ENCODE measurements at places on chromosomes 1 and 21.

DNA sequence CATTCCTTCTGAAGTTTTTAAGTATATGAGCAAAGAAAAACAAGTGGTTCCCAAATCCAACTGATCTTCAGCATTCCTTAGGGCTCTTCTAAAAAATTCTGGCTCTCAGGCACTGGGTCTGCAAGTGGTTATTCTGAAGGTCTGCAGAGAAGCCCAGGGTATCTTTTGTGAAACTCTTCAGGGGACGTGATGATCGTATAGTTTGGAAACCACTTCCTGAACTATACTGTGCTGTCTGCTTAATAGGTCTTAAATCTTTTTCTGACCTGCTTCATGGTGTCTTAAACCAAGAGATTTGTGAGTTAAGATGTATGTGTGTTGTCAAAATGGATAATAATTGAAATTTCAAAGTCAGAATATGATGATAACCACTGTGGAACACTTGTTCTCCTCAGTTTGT lies 115.5 kb downstream of the LHX9 start:
- no peak for DNase-seq

GRCh38 chr1:40532844-40533424 lies 1.5 kb downstream of the ZNF684 start:
- DNase-seq, result peak; percentile 16

DNA sequence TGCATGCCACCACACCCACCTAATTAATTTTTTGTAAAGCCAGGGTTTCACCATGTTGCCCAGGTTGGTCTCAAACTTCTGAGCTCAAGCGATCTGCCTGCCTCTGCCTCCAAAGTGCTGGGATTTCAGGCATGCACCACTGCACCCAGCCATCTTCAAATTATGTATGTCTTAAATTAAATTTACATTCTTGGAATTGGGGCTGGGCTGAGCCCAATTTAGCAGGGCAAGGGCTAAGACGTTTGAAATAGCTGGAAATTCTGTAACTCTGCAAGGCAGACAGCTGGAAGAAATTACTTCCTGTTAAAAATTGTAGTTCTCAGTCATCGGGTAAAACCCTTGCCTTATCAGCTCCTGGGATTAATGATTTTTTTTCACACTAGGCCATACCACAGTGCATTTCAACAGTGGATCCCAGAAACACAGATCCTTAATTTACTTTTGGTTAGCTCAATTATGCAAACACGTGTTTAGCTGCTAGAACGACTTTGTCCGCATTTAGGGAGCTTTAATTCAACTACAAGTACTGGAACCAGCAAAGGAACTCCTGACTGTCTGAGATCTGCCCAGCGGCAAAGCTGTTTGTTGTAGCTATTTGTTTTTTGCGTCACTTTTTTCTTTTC lies 83.3 kb downstream of the OLFML3 start:
- DNase-seq, result no peak

DNA sequence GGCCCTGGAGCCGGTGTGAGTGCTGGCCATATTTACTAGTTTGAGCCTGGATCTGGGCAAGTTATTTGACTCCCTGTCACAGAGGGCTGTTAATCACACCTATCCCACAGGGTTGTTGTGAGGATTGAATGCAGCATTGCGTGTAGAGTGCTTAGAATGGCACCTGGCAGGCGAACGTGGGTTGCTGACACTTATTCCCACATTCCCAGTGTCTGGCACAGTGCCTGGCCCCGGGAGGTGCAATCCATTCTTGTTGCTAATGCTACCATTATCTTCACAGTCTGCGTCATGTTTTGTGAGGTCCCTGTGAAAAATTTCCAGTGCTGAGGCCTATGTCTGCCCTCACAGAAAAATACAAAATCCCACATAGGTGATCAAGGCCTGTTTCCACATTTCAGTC lies 66.1 kb downstream of the CD2 start:
- no peak for DNase-seq
